Stimulated activated CD8-positive, alpha-beta memory T cell treated with anti-CD3 and anti-CD28 coated beads, Interleukin-2, amount 100 ng/mL, for 1 hour (primary cell): ENCODE measurements at places on chromosomes 12 and 14.

DNA sequence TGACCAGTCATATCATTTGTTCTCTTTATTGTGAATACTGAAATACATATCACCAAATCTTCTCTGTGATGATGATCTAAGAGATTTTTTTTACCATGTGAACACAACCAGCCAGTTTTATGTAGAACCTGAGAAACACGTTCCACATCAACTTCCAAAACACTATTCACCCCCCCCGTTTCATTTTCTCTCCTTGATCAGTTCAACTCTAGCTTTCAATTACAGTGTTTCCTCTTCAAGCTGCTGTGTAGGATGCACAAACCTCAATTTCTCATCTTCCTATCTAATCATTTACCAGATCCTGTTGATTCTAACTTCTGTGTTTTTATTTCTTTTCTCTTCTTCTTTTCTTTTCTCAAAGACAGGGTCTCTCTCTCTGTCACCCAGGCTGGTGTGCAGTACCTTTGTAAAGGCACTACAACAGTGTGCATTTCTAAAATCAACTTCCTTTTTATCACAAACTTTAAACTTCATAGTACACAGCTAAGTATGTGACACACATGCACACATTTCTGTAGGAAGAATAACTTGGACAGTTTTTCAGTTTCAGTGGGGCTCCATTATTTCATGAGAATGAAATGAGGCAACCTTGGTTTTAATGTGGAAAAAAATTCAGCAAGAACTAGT lies 149.9 kb upstream of the FBXO33 start:
- no peak for DNase-seq

DNA sequence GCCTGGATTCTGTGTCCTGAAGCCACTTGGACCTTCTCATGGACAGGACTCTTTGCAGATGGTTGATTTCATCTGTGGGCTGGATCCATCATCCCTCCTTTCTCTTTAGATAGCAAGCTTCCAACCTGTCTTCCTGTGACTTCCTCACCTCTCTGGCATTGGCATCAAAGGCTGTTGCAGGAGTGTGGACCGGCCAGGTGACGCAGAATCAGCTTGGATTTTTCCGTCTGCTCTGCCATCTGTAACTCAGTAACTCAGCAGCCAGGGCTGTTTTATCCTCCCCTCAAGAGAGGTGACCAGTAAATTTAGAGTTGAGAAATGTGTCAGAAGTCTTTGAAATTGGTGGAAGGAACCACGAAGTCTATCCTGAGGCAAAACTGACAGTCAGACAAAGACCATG lies 701.7 kb upstream of the TMEM132C start:
- DNase-seq = no peak

DNA sequence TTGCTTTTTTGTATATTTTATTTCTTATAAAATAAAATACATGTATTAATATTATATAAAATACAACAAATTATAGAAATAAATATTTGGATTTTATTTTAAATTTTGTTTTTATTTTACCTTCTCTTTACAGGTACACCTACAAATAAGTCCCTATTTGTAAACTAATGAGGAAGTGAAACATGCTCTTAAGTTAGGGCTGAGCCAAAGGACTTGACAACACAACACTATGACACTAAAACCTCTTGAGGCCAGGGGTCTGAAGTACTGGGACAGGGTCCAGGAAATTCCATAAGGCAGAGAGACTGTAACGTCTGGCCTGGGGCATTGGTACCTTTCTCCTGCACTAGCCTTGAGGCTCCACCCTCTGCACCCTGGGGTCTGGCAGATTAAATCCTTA lies 293.2 kb downstream of the FOXN3 start:
- no peak for DNase-seq

DNA sequence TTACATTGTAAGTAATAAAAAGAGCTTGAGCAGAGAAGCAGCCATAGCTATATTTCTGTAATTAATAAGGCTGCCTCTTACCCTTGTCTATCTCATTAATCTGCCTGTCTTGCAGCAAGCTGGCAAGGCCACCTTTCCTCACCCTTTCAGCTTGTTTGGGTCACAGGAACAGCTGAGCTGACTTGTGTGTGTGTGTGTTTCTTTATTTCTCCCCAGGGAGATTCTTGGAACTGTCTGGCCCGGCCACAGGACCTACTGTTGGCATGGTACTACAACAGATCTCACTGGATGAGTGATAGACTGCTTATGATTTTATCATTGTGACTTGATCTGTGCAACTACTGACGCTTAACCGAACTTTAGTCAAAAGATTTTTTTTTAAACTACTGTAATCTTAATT lies 213.7 kb downstream of the SLC2A13 start:
- DNase-seq = no peak

DNA sequence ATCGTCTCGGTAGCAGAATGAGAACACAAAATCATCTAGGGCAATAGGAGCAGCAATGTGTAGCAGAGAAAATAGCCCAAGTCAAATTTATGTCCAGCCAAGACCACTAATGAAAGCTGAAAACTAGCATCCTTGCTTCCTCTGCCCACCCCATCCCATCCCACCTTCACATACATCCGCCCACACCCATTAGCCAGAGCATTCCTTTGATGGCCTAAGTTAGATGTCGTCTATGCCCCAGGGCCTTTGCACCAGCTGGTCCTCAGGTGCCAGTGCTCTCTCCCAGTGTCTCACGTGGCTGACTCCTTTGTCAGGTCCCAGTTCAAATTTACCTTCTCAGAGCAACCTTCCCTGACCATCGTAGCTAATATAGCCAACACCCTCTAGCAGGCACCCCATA lies 17.8 kb upstream of the PPP2R5C start:
- DNase-seq = no peak

DNA sequence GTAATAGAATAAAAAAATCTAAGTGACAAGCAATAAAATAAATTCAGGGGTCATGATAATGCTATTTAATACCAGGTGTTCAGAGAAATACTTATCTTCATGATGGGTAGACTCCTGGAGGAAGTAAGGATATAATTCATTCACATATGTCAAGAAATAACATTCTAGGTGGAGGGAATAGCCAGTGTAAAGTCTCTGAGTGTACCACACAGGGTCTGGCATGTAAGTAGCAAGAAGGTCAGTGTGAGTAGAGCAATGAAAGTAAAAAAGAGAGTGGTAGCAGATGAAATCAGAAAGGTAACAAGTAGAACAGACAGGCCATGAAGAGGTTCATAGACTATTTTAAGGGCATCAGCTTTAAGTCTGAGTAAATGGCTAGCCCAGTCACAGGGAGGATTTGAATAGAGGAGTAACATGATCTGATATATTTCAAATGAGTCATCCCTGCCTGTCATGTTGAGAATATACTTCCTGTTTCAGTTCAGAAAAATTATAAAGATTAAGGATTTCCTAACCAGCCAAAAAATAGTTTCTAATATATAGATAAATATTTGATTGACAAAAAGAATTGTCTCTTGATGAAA lies 519.9 kb downstream of the C12orf50 start:
- no peak for DNase-seq

- peak; percentile 48 for DNase-seq
Measured at GRCh38 chr12:6554168-6555017, 1.4 kb downstream of the IFFO1 start.
